ENCODE measurements at places on chromosomes 11 and 22.

- no peak for DNase-seq
Observed at GRCh38 chr11:68298659-68299516, 13.5 kb upstream of the LRP5 start.

DNA sequence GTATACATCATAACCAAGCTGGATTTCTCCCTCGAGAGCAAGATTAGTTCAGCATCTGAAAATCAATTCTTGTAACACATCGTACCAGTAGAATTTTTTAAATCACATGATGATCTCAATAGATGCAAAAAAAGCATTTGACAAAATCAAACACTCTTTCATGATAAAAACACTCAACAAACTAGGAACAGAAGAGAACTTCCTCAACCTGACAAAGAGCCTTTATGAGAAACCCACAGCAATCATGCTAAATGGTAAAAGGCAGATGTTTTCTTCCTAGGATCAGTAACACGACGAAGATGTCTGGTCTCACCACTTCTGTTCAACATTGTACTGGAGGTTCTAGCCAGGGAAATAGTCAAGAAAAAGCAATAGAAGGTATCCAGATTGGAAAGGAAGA is 34.1 kb upstream of the TMPRSS4 start:
- DNase-seq: no peak

GRCh38 chr22:40557972-40558371 is 78.5 kb downstream of the MRTFA start:
- DNase-seq: no peak

GRCh38 chr11:9736365-9736764 is 72.5 kb downstream of the SWAP70 start:
- no peak for DNase-seq

DNA sequence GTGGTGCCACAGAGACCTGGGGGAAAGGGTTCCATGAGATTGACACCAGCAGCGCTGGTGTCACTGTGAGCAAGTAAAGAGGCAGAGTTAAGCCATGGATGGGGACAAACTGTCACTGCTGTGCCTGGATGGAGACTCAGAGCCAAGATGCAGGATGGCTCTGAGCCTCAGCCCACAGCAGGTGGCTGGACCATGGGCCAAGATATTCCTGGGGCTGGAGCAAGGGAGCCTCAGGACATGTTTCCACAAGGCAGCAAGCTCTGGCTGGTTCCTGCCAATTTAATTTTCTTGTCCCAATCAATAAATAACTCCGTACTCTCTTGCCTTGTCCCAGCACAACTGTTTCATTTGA is 23.0 kb downstream of the MYO18B start:
- DNase-seq: no peak

- no peak for DNase-seq
Observed at GRCh38 chr11:31711137-31711536, 100.0 kb downstream of the PAX6 start.

DNA sequence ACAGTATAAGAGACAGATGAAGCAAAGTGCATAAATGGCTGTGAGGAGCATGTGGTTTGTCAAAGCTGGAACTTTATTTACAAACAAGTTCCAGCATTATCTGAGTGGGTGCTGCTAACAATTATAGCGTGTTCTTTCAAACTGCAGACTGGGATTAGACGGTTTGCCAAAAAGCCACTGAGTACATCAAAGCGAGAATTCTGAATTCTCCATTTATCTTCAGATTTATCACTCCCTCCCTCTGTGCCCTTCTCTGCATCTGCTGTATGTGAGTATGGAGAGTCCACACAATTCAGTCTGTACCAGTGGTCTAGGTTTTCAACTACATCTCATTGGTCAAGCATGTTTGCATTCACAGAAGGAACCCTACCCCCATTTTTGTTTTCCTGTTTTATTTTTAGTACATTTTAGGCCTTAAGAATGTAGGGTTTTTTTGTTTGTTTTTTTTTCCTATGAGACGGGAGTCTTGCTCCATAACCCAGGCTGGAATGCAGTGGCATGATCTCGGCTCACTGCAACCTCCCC is 18.1 kb upstream of the INCENP start:
- DNase-seq: no peak
